ENCODE measurements at places on chromosomes 11 and 22.

GRCh38 chr11:2573240-2574042, 126.4 kb downstream of the KCNQ1OT1 start:
- no peak overlapping the region for H3K4me3 ChIP-seq
- H3K27ac ChIP-seq = no peak overlapping the region
- H3K4me1 ChIP-seq = peaks cover 43% of the 10 kb centered on the region
- H3K36me3 ChIP-seq = no peaks in the 10 kb centered on the region
- DNase-seq = no peak
- no peaks in the 10 kb centered on the region for H3K27me3 ChIP-seq

DNA sequence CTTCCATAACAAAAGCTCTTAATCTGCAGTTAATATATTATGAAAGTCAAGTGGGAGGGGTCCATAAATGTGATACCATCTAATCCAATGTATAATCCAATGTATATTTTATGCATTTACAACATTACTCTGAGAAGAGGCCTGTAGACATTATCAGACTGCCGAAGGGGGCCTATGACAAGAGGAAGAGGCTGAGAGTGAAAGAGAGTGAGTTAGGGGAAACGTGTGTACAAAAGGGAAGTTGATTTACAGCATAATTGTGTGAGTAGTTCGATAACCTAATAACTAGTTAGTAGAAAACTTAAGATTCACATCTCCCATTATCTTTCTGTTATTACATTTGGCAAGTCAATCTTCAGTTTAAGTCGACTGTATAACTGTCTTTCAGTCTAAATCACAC, 86.6 kb downstream of the DDX10 start:
- DNase-seq = no peak
- H3K36me3 ChIP-seq = no peaks in the 10 kb centered on the region

DNA sequence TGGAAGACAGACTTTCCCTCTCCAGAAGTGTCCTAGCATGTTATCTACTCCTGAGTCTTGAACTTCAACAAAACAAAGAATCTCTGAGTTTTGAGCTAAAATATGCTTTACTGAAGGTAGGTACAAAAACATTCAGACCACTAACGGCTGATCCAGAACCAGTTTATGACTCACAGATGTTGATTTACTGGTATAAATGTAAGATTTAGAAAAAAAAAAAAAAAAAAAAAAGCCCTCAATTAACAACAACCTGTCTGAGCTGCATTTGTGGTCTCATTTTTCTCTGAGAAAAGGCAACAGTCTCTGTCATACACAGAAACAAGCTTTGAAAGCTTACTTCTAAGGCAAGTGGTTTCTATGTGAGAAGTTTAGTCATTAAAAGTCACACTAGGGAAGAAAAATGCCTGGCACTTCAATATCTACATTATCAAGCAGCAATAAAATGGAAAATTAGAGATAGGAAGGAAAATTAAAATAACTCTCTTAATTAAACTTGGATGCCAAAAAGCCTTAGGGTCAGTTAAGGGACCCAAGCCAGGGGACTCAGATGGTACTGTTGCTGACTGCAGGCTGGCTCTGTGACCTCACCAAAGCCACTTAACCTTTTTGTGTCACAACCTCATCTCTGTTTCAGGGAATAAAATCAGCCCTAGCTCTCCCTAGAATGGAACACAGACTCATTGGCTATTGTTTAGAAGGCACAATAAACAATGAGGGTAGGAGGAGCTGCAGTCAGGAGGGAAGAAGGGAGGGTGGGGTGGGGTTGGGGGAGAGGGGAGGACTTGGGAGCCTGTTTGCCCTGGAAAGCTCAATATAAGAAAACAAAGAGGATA, 61.7 kb downstream of the ETS1 start:
- H3K27me3 ChIP-seq = no peaks in the 10 kb centered on the region
- no peak overlapping the region for H3K27ac ChIP-seq
- no peak overlapping the region for H3K4me3 ChIP-seq
- H3K4me1 ChIP-seq = no peaks in the 10 kb centered on the region
- DNase-seq = peak; percentile 48

DNA sequence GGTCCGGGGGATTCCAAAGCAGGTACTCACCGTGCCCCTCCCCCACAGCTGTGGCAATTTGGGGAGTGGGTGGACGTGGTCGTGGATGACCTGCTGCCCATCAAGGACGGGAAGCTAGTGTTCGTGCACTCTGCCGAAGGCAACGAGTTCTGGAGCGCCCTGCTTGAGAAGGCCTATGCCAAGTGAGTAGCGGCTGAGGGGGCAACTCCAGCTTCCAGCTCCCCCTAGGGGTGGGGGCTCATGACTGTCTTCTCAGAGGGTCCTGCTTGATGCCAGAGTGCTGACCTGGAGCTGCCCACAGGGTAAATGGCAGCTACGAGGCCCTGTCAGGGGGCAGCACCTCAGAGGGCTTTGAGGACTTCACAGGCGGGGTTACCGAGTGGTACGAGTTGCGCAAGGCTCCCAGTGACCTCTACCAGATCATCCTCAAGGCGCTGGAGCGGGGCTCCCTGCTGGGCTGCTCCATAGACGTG, 4.2 kb downstream of the CAPN1 start:
- H3K36me3 ChIP-seq = peaks cover 12% of the 10 kb centered on the region
- no peak for DNase-seq
- peaks cover 3% of the 10 kb centered on the region for H3K4me1 ChIP-seq

GRCh38 chr11:33778675-33779074, 4.4 kb upstream of the FBXO3 start:
- no peak overlapping the region for H3K27ac ChIP-seq
- H3K27me3 ChIP-seq = peaks cover 56% of the 10 kb centered on the region
- DNase-seq = no peak
- no peaks in the 10 kb centered on the region for H3K36me3 ChIP-seq
- peaks cover 8% of the 10 kb centered on the region for H3K4me1 ChIP-seq
- no peak overlapping the region for H3K4me3 ChIP-seq

- H3K36me3 ChIP-seq = peaks cover 4% of the 10 kb centered on the region
- H3K27me3 ChIP-seq = no peaks in the 10 kb centered on the region
- DNase-seq = no peak
- H3K4me1 ChIP-seq = no peaks in the 10 kb centered on the region
Measured at GRCh38 chr11:113862435-113862834, 12.9 kb downstream of the USP28 start.

Data from small intestine (tissue), 16 donors.